GM13977 (cell line): ENCODE measurements at places on chromosomes 2 and 18.

DNA sequence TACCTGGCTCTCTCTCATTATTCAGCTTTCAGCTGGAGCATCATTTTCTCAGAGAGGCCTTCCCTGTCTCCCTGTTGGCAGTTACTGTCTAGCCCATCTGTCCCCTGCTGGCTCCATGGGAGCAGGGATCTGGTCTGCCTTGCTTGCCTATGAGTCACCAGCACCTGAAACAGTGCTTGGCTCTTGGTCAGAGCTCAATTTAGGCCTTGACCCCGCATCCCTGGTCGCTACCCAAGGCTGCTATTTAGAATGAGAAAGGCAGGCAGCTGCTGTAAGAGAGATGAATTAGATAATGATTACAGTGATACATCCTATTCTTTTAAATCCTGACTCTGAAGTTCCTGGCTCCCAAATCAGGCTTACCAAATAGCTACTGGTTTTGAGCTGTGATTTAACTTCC is 32.9 kb downstream of the KCNE4 start:
- DNase-seq = no peak

DNA sequence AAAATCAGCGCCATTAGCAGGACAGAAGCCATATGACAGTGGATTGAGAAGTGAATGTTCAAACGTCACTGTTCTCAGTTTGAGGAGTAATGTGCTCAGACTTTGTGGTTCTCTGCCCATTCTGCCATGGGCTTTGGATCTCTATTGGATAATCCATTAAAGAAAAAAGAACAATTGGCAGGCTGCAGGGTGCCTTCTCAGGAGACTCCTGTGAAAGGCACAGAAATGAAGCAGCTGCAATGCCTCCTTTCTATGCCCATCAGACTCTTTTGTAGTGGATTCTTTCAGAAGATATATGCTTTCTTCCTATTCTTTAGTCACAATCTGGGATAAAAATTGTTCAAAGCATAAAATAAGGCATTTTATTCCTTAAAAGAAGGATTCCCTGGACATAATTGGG is 506.9 kb upstream of the KLHL29 start:
- no peak for DNase-seq

GRCh38 chr2:169978402-169979017 is 151.3 kb downstream of the UBR3 start:
- DNase-seq = no peak

DNA sequence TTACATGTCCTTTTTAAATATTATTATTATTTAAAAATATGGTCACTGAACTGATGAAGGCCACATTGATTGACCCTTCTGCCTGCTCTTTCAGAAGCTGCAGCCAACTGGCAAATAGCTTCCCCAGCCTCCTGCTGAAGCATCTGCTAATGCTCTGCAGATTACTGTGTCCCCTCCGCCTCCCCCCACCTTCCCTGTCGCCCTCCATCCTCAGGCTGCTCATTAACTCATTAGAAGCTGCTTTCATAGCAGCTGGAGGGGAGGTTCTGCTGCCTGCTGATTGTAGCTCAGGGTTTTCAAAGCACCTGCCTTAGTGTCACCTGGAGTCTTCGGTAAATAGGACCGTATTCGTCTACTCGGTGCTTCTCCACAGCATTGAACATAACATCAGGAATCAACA is 24.8 kb upstream of the LMAN1 start:
- no peak for DNase-seq

GRCh38 chr2:11123001-11123809 is 32.1 kb upstream of the SLC66A3 start:
- DNase-seq = no peak

DNA sequence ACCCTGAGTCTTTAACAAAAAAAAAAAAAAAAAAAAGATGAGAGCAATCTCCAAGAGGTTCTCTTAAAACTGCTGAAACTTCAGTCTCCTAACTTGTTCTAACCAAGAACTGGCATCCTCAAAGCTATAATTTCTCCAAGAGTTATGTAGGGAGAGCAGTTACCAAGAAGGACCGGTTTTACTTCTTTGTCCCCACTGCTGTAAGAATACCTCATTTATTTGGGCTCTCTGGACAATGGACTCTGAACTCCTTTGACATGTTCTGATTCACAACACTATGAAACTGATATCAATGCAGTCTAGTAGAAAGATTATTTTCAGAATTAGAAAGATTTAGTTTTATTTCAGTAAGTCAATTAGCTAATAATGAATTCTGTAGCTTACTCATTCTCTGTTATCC is 84.5 kb upstream of the DTNB start:
- no peak for DNase-seq

DNA sequence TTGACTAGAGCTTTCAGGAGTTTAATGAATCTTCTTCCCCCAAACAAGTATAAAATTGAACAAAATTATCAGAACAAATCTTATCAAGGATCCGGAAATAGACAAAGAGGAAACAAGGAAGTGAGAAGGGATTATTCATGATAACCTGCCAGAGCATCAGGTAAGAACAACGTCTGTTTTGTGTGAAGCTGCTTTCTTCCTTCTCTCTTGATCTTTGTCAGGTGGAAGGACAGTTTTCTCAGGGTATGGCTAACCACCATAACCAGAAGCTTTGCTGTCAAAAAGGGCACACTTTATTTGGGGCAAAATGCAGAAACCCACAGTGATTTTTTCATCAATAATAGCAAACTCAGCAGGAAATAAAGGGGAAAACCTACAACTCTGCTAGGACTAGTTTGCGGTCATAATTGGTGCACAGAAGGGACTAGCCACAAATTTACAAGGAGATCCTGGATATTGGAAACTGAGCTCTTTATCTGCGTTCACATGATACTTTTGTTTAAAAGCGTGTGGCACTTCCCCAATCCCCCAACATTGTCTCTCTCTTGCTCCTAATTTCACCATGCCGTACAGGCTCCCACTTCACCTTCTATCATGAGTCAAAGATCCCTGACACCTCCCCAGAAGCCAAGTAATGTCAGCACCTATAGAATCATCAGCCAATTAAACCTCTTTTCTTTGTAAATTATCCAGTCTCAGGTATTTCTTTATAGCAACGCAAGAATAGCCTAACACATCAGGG is 124.2 kb downstream of the FSIP2 start:
- no peak for DNase-seq

- DNase-seq = no peak
These were observed 22.7 kb downstream of the RPRM start for GRCh38 chr2:153455861-153456260.

GRCh38 chr18:44582456-44582855 is 98.2 kb upstream of the SETBP1 start:
- no peak for DNase-seq

DNA sequence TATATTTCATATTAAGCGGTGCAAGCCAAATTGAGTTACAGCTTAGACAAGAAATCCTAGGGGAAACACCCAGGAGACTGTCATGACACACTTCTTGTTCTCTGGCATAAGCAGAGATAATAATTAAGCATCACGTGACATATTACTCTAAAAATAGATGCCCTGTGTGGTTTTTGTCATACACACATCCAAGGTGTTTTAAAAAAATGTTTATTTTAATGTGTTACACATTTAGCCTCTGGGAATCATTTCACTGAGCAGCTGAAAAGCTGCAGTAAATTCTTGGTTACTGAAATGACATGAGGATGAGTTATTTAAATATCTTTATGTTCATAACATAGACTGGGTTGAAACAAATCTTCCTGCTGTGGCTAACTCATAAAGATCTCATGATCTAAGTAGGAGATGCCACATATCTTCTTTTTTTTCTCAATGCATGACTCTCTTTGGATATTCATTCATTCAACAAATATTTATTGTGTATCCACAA is 38.0 kb upstream of the ERMN start:
- peak; percentile 49 for DNase-seq

GRCh38 chr18:44536619-44537018 is 144.1 kb upstream of the SETBP1 start:
- DNase-seq = no peak

- DNase-seq = no peak
These were observed 10.7 kb downstream of the DPP4 start for GRCh38 chr2:162063281-162063680.

GRCh38 chr2:236047886-236048540 is 120.2 kb downstream of the GBX2 start:
- DNase-seq = no peak

GRCh38 chr18:58438161-58438957 is 190.5 kb downstream of the ALPK2 start:
- no peak for DNase-seq

DNA sequence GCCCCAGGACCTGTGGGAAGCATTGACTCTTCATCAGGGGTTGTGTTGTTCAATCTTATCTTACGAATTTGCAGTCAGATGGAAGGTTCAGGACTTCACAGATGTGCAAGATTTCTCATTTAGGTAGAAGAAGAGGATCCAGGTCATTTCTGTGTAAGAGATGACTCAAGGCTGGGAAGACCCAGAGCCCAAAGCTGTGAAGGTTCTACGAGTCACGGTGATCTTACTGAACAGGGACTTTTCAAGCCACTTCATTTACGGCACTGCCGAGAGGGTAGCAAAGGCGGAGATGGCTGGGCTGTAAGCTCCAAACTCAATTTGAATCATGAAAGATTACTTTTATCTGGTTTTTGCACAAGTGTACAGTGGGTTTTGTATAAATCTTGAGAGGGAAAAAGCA is 228.0 kb upstream of the MEX3C start:
- peak; percentile 20 for DNase-seq

- DNase-seq = no peak
These were observed 177.5 kb upstream of the GATA6 start for GRCh38 chr18:21991886-21992285.

DNA sequence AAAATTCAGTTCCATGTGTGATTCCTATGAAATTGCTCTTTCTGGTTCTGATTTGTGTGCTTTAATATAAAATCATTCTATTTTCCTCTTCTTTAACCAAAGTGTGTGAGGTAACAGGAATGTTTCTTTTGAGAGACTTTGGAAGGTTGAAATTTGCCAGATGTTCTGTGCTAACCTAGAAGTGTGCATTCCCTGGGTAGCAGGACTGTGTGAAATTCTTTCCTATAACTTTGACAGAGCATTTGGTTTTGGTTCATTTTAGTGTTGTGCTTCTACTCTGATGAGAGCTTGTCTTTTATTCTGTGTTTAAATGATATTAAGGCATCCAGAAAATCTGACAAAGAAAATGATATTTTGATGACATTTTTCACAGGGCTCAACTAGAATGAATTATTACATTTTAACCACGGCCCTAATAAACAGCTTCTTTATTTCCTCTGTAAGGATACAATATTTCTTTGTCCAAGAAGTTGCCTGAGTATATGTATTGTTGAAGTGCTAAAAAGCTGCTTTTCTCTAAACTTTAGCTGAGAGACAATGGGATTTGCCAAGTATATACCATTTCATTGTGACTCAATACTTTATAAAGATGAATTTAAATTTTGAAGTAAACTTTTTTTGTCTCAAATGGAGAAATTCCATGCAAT is 34.7 kb upstream of the DLX1 start:
- no peak for DNase-seq

GRCh38 chr2:233081731-233082221 is 21.6 kb downstream of the INPP5D start:
- no peak for DNase-seq

DNA sequence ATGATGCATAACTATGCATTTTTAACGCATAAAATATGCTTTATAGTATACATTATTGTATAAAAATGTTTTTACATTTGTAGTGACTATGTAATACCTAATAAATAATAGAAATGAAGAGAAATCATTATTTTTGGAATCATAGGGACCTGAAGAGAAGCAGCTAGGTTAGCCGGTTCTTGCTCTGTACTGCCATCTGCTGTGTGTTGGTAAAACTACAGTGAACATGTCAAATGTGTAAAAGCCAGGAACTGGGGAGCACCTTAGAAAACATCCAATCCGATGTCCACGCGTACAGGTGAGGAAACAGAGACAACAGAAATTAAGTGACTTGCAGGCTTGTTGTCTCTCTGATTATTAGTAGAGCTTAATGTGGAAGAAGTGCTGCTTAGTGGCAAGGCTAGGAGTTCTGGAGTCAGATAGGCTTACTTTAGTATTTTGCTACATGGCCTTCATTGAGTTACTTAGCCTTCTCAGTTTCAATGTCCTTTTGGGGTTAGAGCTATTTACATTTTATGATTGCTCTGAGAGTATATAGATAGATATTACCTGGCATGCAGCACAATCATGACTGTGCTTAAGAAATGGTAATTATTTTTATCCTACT is 386.5 kb downstream of the DLGAP1 start:
- peak; percentile 19 for DNase-seq

DNA sequence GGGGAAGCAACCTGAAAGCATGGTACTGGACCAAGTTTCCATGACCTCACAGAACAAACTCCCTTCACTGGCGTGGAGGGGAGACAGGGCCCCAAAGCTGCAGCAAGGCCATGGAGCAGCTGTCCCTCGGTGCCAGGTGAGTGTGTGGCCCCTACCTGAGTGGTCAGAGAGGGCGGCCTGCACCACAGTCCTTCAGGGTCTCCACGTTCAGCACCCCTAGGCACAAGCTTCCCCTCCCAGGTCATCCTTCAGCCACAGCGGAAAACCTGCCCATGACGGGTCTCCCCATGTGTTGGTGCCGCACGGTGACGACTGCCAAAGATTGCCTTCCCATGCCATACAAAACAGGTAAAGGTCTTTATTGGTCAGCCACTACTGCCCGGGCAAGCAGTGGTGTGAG is 201.6 kb downstream of the MGAT5 start:
- no peak for DNase-seq

GRCh38 chr18:62846313-62846712 is 131.0 kb downstream of the PHLPP1 start:
- no peak for DNase-seq

DNA sequence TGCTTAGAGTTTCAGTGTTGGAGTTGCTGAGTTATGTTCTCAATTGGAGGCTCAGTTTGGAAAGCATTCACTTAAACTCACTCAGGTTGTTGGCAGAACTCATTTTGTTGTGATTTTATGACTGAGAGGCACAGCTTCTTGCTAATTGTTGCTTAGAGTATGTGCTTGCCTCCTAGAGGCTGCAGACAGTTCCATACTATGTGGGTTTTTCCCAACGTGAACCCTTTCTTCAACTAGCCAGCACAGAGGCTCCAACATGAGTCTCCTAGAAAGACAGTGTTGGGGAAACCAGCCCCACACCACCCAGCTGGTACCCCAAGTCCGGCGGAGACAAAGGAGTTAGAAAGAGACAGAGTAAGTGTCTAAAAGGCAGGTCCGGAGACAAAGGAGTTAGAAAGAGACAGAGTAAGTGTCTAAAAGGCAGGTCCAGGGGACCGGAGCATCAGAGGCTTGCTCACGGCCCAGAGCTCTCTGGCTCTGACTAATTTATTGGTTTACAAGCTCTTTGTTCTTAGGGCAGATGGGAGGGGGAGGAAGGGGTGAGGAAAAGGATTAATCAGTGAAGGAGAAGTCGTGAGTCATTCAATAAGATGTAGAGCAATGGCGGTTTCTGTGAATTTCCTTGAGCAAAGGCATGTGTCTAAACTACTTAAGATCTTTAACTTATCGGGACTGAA is 999.7 kb upstream of the LRRTM1 start:
- DNase-seq = no peak
